Esophagus muscularis mucosa (tissue), 4 donors: ENCODE measurements at places on chromosomes 6 and 20. TPM values are rescaled to one million over a fixed set of nuclear protein-coding genes. Genes with fewer than 3 reads are reported as not detected.

KPNA5 gene
- 13.5 TPM for total RNA-seq

RPS10 gene
- 3,592 TPM for total RNA-seq

SAMHD1 gene
- total RNA-seq: 500 TPM

FAM162B gene
- 14.7 TPM for total RNA-seq

POU3F2 gene
- total RNA-seq: not detected

AVP gene
- not detected for total RNA-seq
